ENCODE measurements at places on chromosomes 11 and 22.

DNA sequence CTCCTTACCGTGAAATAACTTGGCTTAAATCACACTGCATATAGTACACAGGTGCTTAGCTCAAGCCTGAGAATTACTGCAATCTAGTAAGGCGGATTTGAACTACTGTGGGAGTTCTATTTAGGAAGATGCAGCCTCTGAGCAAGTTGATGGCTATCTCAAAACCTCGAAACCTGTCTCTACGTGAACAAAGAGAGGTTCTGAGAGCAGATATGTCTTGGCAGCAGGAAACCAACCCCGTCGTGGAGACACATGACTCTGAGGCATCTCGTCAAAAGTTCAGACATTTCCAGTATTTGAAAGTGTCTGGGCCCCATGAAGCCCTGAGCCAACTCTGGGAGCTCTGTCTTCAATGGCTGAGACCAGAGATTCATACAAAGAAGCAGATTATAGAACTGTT lies 5.9 kb downstream of the ZNF215 start:
- DNase-seq, result no peak

GRCh38 chr22:36819112-36819511 lies 2.3 kb upstream of the PVALB start:
- DNase-seq, result peak; percentile 72

GRCh38 chr22:38733329-38733723 lies 22.5 kb downstream of the SUN2 start:
- DNase-seq, result peak; percentile 86

- DNase-seq, result no peak
These were observed 41.4 kb upstream of the B3GAT1 start for GRCh38 chr11:134453441-134453840.

- peak; percentile 88 for DNase-seq
These were observed 1.4 kb downstream of the NECTIN1 start for GRCh38 chr11:119727523-119728151.

DNA sequence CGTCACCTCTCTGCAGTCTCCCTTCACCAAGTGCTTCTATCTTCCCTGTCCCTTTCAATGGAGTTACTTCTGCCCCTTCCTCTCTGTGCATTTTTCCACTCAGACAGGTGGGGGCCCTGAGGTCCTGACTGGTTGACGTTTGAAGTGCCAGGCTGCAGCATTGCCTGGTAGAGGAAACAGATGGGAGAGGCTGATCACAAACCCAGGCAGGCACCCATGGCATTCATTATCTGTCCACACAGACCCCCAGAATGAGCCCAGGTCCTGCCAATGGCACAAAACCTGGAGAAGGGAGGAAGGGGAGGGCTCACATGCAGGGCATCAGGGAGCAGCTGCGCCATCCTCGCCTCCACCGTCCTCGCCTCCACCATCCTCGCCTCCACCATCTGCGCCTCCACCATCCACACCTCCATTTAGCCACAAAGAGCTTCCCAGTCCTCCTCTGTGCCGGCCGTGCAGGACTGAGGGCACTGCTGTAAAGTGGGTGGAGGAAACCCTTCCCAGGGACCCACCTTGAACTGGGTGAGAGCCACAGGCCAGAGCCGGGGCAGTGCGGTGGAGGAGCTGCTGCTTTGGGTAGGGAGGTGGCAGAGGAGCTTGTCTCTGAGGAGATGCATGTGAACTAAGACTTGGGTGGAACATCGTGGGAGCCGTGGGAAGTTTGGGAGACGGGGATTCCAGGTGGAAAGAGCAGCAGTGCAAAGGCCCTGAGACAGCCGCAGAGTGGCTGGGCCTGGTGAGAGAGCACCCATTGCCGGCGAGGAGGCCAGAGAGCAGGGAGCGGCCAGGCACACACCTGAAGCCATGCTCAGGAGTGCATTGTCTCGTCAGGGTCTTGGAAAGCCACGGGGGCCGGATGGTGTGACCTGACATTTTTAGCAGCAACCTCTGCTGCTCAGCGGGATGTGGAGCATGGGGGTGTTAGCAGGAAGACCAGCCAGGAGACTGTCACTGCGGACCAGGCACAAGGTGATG lies 145.1 kb downstream of the TBC1D22A start:
- DNase-seq, result no peak

DNA sequence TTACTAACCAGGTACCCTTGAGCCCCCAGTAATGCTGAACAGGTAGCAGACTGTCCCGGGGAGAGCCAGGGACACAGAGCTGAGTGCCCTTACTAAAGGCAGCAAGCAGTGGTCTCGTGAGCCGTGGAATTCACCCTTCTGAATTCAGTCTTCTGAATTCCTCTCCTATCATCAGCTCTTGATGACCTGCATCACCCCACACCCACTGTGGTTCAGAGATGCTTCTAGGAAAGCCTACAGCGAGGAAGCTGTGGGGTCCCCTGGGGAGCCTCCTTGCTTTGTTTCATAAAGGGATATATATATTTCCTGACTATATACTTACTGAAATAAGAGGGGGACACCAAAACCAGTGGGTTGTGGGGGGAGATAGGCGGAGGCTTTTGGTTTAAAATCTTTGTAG lies 2.6 kb downstream of the SPATA19 start:
- DNase-seq, result no peak

DNA sequence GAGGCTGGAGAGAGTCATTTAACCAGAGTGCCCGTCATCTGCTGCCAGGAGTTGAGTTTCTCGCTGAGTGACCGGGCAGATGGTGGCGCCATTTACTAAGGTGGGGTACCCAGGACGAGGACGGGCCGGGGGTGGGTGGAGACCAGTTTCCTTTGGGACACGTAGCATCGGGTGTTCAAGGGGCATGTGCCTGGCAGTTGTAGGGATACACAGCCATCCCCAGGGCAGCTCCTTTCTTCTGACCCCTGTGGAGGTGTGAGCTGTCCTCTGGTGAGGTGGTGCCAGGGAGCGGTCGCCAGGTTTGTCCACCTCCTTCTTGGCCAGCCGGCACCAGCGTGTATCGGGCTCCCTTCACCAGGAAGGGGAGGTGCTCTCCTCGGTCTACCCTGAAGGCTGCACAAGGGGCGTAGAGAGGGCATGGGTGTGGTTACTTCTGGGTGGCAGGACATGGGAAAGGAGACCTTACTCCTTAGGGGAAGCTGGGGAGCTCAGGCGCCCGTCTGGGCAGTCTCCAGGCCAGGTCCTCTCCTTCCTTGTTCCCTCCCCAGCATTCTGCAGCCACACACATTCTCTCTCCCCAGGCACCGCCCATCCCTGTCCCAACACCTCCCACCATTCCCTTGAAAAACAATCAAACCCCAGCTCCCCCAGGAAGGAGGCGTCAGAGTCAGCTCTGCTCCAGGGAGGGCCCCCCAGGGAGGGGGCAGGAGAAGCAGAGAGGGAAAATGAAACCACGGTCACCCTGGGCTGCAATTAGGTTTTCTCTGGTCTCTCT lies 10.3 kb upstream of the MB start:
- DNase-seq, result peak; percentile 92

- no peak for DNase-seq
These were observed 20.0 kb upstream of the CASP12 start for GRCh38 chr11:104918113-104918824.

DNA sequence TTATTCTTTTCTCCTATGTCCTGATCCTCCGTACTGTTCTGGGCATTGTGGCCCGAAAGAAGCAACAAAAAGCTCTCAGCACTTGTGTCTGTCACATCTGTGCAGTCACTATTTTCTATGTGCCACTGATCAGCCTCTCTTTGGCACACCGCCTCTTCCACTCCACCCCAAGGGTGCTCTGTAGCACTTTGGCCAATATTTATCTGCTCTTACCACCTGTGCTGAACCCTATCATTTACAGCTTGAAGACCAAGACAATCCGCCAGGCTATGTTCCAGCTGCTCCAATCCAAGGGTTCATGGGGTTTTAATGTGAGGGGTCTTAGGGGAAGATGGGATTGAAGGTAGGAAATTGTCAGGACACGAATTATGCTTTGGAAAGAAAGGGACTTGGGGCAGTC lies 843 bp downstream of the OR51T1 start:
- no peak for DNase-seq
